ENCODE measurements at places on chromosomes 4 and X.
A peak's percentile ranks its signal among the peaks of the same experiment; 100 is the strongest.

DNA sequence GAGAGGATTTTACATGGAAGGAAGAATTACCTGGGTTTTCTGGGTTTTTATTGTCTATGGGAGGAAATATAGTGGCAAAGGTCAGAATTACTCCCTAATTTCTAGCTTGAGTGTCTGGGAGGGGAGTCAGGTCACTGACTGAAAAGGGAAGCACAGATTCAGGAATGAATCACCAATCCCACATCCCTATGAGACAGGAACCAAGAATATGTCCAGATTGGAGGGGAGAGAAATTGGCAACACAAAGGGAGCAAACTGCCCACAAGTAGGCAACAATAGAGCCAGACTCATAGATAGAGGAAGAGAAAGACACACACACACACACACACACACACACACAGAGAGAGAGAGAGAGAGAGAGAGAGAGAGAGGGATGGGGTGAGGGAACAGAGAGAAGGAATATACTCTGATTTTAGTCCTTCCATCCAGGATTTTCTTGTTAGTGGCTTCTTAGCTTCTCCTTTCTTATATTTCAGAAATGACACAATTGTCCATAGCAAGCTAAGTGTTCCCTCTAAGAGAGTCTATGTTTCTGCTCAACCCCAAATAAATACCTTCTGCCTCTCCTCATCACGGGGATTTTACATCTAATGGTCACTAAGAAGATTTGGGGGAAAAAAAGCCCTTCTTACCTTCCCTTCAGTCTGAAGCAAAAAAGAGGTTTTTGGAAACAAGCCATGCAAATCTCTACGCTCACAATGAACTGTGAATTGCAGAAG is 12.0 kb downstream of the P2RY10 start:
- H3K4me3 ChIP-seq = no peak overlapping the region
- no peaks in the 10 kb centered on the region for H3K4me1 ChIP-seq
- H3K27me3 ChIP-seq = no peaks in the 10 kb centered on the region
- no peak overlapping the region for H3K27ac ChIP-seq
- no peaks in the 10 kb centered on the region for H3K36me3 ChIP-seq

DNA sequence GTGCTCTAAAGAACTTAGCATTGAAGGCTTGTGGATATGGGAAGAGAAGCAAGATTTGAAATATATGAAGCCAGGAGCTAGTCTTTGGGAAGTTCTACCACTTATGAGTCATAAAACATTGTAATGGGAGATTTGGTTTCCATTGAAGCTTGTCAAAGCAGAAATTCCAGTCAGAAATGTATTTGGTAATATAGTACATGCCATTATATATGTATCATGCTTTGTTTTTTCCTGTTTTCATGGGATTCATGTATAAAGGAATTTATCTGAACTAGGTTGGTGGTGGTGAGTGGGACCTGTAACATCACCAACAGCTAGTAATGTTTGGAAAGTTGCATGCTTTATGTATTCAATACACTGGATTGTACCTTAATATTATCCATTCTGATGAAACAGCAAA is 14.6 kb upstream of the DCAF8L2 start:
- H3K27ac ChIP-seq = no peak overlapping the region
- peaks cover 9% of the 10 kb centered on the region for H3K4me1 ChIP-seq
- H3K36me3 ChIP-seq = no peaks in the 10 kb centered on the region
- DNase-seq = no peak

DNA sequence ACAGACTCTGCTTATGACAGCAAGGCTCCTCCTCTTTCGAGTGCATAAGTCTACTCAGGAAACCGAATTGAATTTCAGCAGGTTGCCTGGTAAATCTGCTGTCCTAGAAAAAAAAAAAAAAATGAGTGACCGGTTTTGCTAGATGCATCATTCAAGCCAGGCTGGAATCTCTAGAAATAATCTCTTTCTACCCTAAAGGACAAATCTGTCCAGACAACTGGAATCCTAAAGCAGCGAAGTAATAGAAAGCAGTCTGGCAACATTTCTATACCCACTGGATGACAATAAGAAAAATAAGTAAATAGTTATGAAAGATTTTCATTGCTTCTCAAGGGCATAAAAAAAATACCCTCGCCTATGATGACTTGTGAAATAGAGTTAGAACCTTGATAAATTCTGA is 703.5 kb downstream of the RPA4 start:
- no peaks in the 10 kb centered on the region for H3K36me3 ChIP-seq
- DNase-seq = peak; percentile 3
- H3K27me3 ChIP-seq = no peaks in the 10 kb centered on the region
- H3K27ac ChIP-seq = no peak overlapping the region

DNA sequence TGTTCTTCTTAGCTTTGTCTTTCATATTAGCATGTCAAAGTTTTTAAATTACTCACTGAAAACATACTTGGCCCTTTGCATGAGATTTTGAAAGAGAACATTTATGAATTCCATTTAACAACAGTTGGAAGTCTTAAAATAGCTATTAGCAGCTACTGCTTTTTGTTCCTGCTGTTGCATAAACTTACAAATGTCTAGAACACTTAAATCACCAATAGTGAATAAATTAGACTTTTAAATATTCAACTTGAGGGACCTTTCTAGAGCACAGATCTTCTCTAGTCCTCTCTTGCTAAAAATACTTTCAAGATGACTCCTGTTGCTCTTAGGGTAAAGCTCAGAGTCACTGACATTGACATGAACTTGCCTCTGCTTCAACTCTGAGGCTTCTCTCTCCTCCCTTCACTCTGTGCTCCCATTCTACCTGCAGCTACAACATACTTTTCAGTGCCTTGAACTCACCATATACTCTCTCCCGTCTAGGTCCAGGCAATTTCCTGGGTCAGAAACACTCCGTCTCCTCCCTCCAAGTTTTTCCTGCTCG is 15.8 kb upstream of the TXK start:
- DNase-seq = no peak
- H3K27me3 ChIP-seq = no peaks in the 10 kb centered on the region
- no peaks in the 10 kb centered on the region for H3K4me1 ChIP-seq
- H3K4me3 ChIP-seq = no peak overlapping the region

DNA sequence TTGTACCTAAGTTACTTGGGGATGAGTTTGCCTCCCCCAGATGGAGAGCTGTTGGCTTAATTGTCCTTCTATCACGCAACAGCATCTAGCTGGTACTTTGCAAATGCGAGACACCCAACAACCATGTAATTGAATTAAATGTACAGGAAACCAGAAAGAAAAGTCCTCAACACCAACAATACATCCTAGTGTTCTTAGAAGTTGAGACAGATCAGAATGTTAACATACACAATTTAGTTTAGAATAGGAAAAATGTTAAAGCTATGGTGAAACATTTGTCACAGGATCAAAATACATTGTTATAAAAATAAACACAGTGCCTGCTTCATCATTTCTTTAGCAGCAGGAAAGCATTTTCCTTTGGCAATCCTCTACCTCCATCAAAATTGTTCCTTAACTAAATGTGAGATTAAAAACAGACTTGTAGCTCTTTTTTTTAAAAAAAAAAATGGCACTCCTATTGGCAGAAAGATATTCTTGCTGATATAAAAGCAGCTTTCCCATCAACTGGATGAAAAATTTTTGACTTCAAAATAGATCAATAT is 163.1 kb upstream of the MID1 start:
- no peaks in the 10 kb centered on the region for H3K36me3 ChIP-seq
- DNase-seq = no peak

- no peaks in the 10 kb centered on the region for H3K27me3 ChIP-seq
- H3K36me3 ChIP-seq = no peaks in the 10 kb centered on the region
- H3K4me3 ChIP-seq = no peak overlapping the region
Observed at GRCh38 chrX:85988353-85988752, 59.0 kb downstream of the CHM start.

- no peaks in the 10 kb centered on the region for H3K4me1 ChIP-seq
- no peak overlapping the region for H3K27ac ChIP-seq
- H3K4me3 ChIP-seq = no peak overlapping the region
- no peak for DNase-seq
Observed at GRCh38 chrX:35439692-35440091, 358.4 kb upstream of the MAGEB16 start.

DNA sequence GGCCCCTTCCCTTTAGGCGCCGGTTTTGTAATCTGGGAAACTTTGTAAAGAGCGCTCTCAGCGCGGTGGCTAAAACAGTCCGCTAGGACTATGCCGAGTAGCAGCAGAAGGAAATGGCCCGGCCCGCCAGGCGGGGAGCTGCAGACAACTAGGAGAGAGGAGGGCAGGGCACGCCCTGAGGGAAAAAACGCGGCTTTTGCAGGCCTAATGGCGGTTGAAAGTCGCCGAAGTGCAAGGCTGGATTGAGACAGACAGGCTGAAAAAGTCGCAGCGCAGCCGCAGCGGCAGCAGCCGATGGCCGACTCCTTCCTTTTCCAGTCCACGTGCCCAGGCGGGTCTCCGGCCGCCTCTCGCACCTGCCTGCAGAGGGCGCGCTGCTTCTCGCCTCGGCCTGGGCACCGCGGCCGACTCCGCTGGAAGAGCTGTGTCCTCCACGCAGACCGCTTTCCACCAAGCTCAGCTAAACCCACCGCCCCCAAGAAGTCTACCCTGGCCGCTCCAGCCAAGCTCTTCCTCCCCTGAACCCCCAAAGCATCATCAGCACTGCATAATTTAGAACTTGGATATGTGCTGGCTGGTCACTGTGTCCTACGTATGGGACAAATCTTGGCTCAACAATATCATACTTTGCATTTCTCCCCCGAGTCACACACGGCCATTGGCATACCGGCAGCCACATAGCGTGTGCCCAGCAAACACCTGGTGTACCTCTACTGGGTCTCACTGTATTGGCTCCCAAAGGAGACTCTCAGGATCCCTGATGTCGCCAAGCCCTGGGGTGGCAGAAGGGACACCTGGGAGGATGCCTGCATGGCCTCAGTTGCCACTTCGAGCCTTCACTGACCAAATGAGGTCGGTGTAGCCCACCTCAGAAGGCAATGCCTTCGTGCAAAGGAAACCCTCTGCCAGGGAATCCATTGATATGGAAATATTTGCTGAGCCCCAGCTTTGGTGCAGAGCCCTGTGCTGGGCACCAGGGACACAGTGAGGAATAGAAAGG is 14.5 kb downstream of the SLC25A5 start:
- H3K27ac ChIP-seq = 0 out of 2 replicates have a peak overlapping the region, but pooled peaks have one; percentile 37
- peak; percentile 70 for DNase-seq
- H3K36me3 ChIP-seq = no peaks in the 10 kb centered on the region
- H3K4me1 ChIP-seq = peaks cover 16% of the 10 kb centered on the region
- H3K4me3 ChIP-seq = peak overlapping the region; percentile 57

GRCh38 chr4:16889945-16890344 is 8.5 kb downstream of the LDB2 start:
- no peak for DNase-seq
- H3K4me3 ChIP-seq = no peak overlapping the region
- H3K27me3 ChIP-seq = no peaks in the 10 kb centered on the region
- H3K27ac ChIP-seq = no peak overlapping the region
- no peaks in the 10 kb centered on the region for H3K4me1 ChIP-seq

DNA sequence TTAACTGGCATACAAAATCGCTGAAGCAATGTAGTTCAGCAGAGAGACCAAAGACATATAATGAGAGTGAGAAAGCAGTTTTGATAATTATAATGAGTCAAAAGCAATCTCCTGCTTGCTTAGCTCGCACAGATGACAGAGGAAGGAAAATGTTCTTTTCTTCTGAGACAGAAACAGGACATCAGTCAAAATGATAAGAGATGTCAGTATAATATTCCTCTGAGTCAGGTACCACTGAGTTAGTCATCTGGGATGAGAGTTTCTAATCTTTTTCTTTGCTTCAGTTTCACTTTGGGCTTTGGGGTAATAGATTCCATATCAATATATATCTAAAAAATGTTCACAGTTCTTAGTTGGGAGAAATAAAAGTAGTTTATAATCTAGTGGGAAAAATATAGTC is 387.2 kb downstream of the PCDH7 start:
- H3K4me3 ChIP-seq = no peak overlapping the region
- H3K36me3 ChIP-seq = no peaks in the 10 kb centered on the region
- H3K27me3 ChIP-seq = no peaks in the 10 kb centered on the region

DNA sequence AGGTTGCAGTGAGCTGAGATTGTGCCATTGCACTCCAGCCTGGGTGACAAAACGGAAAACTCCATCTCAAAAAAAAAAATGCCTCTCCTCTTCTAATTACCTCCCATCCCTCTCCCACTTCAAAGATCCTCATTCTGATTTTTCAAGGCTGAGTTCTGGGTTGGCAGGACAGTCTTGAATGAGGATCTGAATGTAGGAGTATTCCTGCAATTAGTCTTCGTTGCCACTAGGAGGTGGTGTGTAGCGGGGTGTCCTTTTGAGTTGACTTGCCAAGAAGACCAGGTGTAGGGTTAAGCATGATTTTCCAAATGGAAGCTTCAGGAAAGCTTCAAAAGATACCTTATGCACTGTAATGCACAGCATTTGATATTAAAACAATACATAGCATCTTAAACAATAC is 169.9 kb downstream of the ASMT start:
- no peak for DNase-seq
- no peak overlapping the region for H3K4me3 ChIP-seq
- H3K27me3 ChIP-seq = peaks cover 45% of the 10 kb centered on the region
- H3K4me1 ChIP-seq = no peaks in the 10 kb centered on the region

DNA sequence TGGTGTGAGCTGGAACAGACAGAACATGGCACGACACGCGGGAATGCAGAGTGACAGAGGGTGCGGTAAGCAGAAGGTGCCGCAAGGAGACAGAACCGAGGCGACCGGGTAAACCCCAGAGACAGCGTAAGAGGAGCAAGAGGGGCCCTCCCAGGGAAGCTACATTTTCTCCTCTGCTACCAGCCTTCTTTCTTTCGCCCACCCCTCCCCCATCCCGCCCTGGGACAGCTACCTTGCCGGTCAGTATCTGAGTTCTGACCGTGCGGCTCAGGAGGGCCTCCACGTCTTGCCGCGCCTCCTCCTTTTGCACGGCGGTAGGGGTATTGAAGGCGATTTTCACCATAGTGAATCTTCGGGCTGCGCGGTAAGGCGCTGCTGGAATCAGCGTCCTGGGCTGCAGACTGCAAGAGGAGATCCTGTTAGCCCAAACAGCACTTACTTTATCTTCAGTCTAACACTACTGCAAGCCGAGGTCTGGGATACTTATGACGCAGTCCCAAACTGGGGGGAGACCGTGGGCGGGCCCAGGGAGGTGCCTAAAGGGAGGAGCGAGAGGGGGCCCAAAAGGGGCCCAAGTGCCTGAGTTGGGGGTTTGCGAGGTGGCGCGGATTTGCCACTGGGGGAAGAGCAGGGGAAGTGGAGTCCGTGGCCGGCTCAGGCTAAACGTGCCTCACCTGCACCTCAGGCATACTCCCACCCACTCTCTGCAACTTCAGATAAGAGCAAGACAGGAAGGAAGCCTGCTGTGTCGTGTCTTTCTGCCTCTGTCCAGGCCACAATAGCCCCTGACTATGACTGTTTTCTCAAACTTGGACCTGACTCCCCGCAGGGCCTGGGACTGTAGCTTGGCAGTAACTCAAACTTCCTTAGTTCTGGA is at the start of gene ITM2A:
ITM2A (minus strand) TSS at position 462 of the 877 bp plus-strand sequence; CDS start at position 343, 119 bp downstream.
- peaks cover 6% of the 10 kb centered on the region for H3K27me3 ChIP-seq
- no peak for DNase-seq
- H3K4me1 ChIP-seq = no peaks in the 10 kb centered on the region
- no peaks in the 10 kb centered on the region for H3K36me3 ChIP-seq
- H3K4me3 ChIP-seq = no peak within 1 kb of the TSS

- no peak overlapping the region for H3K4me3 ChIP-seq
- H3K36me3 ChIP-seq = no peaks in the 10 kb centered on the region
Observed at GRCh38 chrX:71919431-71919830, 8.8 kb downstream of the NHSL2 start.

All from PC-9 (cell line).